Mesenteric fat pad (tissue), 1 donor: ENCODE measurements at places on chromosomes 1 and 21. TPM values are rescaled to one million over a fixed set of nuclear protein-coding genes. Genes with fewer than 3 reads are reported as not detected.

The PAQR6 gene
- 1.4 TPM for total RNA-seq

The SRSF10 gene
- 85.4 TPM for total RNA-seq

- no peak for DNase-seq
Measured at GRCh38 chr1:66925944-66926343, 1.2 kb downstream of the MIER1 start.

GRCh38 chr1:14500041-14500440 lies 98.4 kb upstream of the KAZN start:
- DNase-seq: no peak

DNA sequence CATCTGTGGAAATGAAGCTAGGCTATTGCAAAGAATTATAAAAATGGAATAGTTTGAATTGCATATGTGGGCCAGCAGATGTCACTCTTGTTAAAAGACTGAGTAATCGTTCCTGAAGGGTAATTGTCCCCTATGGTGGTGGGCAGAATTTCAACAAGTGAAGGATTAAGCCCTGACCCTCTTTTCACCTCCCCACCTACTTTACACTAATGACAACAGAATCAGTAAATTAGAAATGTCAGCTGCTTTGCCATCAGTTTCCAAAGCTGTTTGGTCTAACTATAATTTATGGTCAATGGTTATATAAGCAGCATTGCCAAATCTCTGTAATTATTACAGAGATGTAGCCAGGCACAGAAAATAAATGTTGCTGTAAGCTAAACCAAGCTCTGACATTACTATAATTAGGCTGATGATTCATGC lies 898.6 kb downstream of the AMY1C start:
- DNase-seq: no peak

DNA sequence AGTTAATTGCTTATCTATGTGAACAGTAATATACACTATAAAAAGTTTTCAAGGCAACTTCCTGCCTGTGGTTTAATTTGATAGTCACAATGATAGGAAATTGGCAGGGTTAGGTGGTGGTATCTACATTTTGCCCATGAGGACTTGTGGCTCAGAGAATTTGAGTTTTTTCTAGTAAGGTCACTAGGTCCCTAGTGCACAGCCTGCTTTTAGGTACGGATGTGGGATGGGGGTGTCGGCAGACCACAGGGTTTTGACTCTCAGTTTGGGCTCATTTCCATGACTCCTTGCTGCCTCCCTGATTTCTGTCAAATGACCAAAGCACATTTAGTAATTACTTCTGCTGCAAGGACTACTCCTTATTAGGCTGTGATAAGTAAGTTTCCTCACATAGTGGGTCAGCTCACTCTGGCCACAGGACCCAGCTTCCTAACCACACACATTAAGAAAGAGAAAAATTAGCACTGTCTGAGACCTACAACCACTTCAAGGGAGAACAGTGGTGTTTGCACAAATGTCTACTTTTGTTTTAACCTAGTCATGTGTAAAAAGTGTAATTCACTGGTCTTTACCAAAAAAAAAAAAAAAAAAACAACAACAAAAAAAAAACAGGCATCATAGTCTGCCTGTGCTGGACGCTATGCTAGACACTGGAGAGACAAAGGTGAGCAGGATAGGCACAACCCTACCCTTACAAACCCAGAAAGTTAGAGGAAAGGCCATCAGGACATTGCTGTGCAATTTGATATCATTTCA lies 43.7 kb downstream of the MRPL39 start:
- no peak for DNase-seq

GRCh38 chr1:57222801-57223200 lies 201.1 kb downstream of the DAB1 start:
- DNase-seq: no peak

- no peak for DNase-seq
Measured at GRCh38 chr1:23114424-23115079, 54.1 kb downstream of the LUZP1 start.

DNA sequence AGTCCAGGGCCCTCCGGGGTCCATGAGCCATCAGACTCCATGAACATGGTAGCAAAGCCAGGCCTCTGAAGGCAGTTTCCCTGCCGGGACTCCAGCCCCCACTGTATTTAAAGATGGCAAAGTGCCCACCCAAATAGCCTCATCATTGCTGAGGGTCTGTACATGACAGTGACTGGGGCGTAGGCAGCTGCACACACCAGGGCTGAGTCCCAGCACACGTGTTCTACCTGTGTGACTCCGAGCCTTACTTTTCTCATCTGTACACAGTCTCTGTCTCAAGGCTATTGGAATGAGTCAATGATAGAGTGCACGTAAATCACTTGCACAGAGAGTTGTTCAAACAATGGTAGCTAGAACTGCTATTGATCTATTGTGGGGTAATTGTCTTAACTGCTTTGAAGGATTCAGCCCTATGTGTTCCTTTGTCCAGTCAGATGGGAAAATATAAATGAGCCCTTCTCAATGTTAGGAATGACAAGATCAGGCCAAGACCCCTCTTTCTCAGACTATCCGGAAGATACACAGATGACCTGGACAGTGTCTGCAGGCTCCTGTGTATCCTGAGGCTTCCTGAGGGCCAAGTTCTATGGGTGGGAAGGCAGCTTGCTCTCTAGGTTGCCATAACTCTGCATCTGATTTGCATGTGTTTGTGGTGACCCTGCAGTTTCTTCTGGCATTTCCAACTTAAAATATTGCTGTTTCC lies 48.9 kb downstream of the RASSF5 start:
- no peak for DNase-seq
